ENCODE measurements at places on chromosomes 7 and 10.

- H3K36me3 ChIP-seq: no peaks in the 10 kb centered on the region
- H3K27me3 ChIP-seq: peaks cover 6% of the 10 kb centered on the region
- DNase-seq: no peak
- H3K27ac ChIP-seq: no peak overlapping the region
Measured at GRCh38 chr7:66070222-66070621, 5.4 kb upstream of the ASL start.

DNA sequence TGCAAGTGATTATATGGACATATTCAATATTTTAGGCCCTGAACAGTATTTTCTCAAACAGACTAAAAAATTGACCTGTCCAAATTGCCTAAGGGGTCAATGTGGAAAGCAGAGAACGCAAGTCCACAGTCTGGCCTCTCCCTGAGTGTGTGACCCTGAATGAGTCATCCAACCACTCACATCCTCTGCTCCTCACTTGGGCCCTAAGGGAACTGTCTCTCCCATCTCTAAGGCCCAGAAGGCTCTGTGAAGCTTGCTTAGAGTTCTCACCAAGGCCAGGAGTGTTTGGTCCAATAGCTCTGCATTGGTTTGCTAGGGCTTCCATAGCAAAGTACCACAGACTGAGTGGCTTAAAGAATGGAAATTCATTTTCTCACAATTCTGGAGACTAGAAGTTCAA, 155.1 kb downstream of the LSM5 start:
- no peaks in the 10 kb centered on the region for H3K27me3 ChIP-seq
- H3K4me1 ChIP-seq: no peaks in the 10 kb centered on the region
- H3K4me3 ChIP-seq: no peak overlapping the region
- H3K36me3 ChIP-seq: no peaks in the 10 kb centered on the region

DNA sequence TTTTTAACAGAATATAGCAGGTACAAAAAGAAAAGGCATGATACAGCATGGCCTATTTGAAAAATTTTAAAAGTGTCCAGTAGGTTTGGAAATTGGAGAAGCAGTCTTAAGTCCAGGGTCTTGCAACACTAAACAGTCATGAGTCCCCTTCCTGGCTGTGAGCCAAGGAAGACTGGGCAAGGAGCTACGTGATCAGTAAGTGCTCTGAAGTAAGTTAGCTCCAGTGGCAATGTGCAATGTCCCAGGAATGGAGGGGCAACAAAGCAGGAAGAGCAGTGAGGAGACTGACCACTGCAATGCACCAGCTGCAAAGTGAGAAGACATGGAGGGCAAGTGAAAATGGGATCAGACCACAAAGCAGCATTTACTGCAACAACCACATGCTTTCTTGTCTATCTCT, 72.9 kb upstream of the GRID1 start:
- H3K36me3 ChIP-seq: peaks cover 84% of the 10 kb centered on the region
- no peak overlapping the region for H3K4me3 ChIP-seq
- DNase-seq: no peak
- H3K4me1 ChIP-seq: peaks cover 19% of the 10 kb centered on the region
- no peaks in the 10 kb centered on the region for H3K27me3 ChIP-seq

GRCh38 chr7:47421456-47421855, 160.5 kb downstream of the TNS3 start:
- H3K27me3 ChIP-seq: no peaks in the 10 kb centered on the region
- H3K36me3 ChIP-seq: no peaks in the 10 kb centered on the region
- H3K27ac ChIP-seq: no peak overlapping the region
- no peak for DNase-seq

- peaks cover 19% of the 10 kb centered on the region for H3K27me3 ChIP-seq
- H3K27ac ChIP-seq: no peak overlapping the region
- H3K4me3 ChIP-seq: no peak overlapping the region
- no peaks in the 10 kb centered on the region for H3K4me1 ChIP-seq
Measured at GRCh38 chr10:4671451-4672145, 154.4 kb upstream of the AKR1E2 start.

DNA sequence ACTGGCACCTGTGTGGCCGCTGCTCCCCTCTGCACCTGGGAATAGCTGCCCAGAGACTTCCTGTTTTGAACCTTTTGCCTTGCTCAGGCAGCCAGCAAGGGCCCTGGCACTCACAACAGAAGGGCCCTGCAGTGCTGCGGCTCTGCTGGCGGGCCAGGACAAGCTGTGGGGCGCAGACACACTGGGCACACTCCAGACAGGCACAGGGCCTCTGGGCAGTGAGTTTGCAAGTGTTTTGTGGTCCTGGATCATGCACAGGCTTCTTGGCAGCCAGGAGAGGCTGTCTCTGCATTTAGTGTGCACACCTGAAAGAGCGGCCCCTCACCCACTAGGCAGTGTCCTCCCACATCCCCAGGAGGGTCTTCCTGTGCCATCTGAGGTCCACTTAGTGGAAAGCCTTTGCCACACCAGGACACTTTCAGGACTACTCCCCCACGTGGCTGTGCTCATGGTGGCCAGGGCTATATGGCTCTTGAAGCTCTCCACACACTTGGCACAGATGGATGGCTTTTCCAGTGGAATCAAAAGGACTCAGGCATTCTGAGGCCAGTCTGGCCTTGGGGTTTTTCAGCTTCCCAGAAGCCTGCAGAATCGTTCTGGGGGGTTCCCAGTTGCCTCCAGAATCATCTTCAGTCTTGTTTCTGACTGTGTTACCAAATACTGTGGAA, 5.0 kb upstream of the ATP6V0E2 start:
- no peak overlapping the region for H3K4me3 ChIP-seq
- no peaks in the 10 kb centered on the region for H3K27me3 ChIP-seq
- DNase-seq: no peak
- H3K36me3 ChIP-seq: peaks cover 22% of the 10 kb centered on the region
- no peak overlapping the region for H3K27ac ChIP-seq

- no peaks in the 10 kb centered on the region for H3K4me1 ChIP-seq
- DNase-seq: no peak
- H3K36me3 ChIP-seq: no peaks in the 10 kb centered on the region
- no peaks in the 10 kb centered on the region for H3K27me3 ChIP-seq
- H3K27ac ChIP-seq: no peak overlapping the region
- H3K4me3 ChIP-seq: no peak overlapping the region
Measured at GRCh38 chr10:52491246-52491995, 177.3 kb downstream of the DKK1 start.

GRCh38 chr10:105503714-105504113, 862.6 kb downstream of the SORCS3 start:
- no peaks in the 10 kb centered on the region for H3K27me3 ChIP-seq
- no peak overlapping the region for H3K4me3 ChIP-seq
- H3K27ac ChIP-seq: no peak overlapping the region
- no peak for DNase-seq
- H3K36me3 ChIP-seq: no peaks in the 10 kb centered on the region
- H3K4me1 ChIP-seq: no peaks in the 10 kb centered on the region

GRCh38 chr10:35821339-35821911, 179.3 kb upstream of the FZD8 start:
- no peak overlapping the region for H3K27ac ChIP-seq
- no peaks in the 10 kb centered on the region for H3K27me3 ChIP-seq
- H3K4me3 ChIP-seq: no peak overlapping the region
- no peak for DNase-seq

- no peak overlapping the region for H3K27ac ChIP-seq
- no peaks in the 10 kb centered on the region for H3K27me3 ChIP-seq
- H3K36me3 ChIP-seq: no peaks in the 10 kb centered on the region
- H3K4me3 ChIP-seq: no peak overlapping the region
Measured at GRCh38 chr7:48466713-48467112, 295.5 kb downstream of the ABCA13 start.

All from activated T-helper 2 cell treated with anti-CD3 and anti-CD28 coated beads, Interferon-gamma antibody, Interleukin-2, Interleukin-4, amounts not matched to agents 10 μg/mL and 5 μg/mL and 100 μg/mL, durations not matched to agents 14 hours and 24 hours and 36 hours (primary cell).